ENCODE measurements at places on chromosomes 3 and 15.

DNA sequence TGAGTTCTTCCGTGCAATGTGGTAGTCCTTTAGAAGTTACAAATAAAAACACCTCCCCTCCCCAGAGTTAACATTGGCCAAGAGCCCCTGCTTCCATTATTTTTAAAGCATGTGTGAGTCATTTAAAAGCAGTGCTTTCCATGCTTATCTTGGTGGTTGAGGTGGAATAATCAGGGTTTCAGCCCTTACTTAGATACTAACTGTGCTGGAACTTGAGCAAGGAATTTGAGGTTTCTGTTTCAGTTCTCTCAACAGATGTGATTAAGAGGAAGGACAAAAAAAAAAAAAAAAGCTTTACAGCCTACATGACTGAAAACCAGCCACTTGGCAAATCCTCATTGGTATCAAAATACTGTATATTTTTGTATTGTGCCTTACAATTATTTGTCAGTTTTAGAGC, 64.5 kb downstream of the CGNL1 start:
- peak; percentile 47 for DNase-seq

DNA sequence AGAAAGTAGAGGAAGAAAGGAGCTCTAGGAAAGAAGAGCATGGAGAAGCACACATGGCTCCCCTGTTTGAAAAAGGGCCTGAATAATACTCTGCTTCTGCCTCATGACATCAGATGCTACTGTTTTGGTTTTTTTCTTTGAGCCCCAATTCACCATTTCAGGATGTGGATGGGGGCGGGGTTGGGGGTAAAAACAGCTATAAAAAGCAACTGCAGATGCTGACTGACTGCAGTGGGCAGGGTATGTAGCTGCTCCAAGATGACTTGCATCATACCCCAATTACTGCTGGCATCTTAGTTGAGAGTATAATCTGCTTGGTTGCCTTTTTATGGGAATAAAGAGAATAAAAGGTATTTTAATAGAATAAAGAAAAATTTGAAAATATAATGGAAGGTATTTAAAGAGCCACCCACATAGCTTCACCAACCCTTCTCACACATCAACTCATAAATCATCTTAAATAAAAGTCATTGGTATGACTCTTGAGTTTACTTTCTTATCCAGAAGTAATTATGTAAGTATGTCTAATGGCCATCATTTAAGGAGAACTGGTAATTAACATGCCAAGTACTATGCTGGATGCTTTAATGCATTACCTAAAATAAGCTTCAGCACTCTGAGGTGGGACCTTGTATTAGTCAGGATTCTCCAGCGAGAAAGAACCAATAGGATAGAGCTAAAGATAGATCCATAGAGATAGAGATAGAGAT, 36.4 kb upstream of the TMEM45A start:
- no peak for DNase-seq

GRCh38 chr15:89419370-89419984, 76.9 kb downstream of the RHCG start:
- DNase-seq = no peak

GRCh38 chr3:197355713-197356112, 57.3 kb upstream of the DLG1 start:
- no peak for DNase-seq

GRCh38 chr3:197736010-197736490, 654 bp downstream of the RUBCN start:
- no peak for DNase-seq

- DNase-seq = no peak
Measured at GRCh38 chr15:60480149-60480548, 1.2 kb upstream of the ICE2 start.

GRCh38 chr3:101081999-101082398, 88.8 kb upstream of the ABI3BP start:
- DNase-seq = no peak

- DNase-seq = no peak
Measured at GRCh38 chr3:100117093-100117492, 2.8 kb upstream of the FILIP1L start.

- DNase-seq = peak; percentile 60
Measured at GRCh38 chr3:121995161-121996137, 26.6 kb downstream of the ILDR1 start.

GRCh38 chr3:81013360-81013759, 748.1 kb downstream of the GBE1 start:
- peak; percentile 6 for DNase-seq

DNA sequence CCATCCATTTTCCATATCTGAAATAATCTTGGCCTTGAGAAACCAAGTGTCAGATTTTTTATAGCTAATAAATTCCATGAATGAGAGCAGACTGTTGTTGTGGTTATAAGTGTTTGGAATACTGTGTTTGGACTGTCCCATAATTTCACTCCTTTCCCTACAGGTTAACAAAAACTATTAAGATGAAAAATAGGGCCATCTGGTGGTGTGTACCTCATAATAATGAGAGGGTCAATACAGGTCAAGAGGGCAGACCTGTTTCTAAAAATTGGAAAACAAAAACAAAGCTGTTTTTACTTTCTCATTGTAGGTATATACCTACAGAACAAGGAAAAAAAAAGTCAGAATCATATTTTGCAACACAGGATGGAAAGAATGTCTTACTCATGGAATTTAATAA, 553.8 kb upstream of the SGO1 start:
- no peak for DNase-seq

GRCh38 chr3:139653582-139653981, 24.2 kb downstream of the NMNAT3 start:
- DNase-seq = no peak

DNA sequence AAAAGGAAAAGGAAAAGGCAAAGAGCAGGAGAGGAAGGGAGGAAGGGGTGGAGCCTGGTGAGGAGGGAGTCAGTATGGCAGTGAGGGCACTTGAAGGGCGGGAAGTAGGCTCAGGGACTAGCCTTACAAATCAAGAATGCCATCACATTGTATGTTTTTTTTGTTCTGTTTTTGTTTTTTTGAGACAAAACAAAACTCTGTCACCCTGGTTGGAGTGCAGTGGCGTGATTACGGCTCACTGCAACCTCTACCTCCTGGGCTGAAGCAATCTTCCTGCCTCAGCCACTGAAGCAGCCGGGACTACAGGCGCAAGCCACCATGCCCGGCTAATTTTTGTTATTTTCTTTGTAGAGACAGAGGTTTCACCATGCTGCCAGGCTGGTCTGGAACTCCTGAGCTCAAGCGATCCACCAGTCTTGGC, 10.5 kb upstream of the PIK3CB start:
- no peak for DNase-seq

DNA sequence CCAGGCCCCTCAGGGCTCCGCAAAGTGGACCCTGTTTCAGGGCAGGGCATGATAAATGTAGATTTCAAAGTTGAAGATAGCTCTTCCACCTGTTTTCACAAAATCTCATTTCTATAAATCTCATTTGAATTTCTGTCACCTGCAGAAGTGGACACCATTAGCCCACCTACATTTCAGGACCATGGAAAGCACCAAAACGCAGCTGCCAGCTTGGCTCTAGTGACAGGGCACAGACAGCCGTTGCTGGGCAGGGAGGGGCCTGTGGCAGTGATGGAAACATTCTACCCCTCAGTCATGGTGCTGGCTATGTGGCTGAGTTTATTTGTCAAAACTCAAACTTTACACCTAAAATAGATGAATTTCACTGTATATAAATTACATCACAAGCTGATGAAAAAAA, 40.4 kb downstream of the PRR23E start:
- no peak for DNase-seq

- DNase-seq = no peak
Measured at GRCh38 chr3:187161556-187161955, 22.3 kb upstream of the RPL39L start.

GRCh38 chr3:107452436-107452835, 70.3 kb upstream of the BBX start:
- DNase-seq = peak; percentile 41

- DNase-seq = no peak
Measured at GRCh38 chr3:18841422-18842343, 306.6 kb upstream of the KCNH8 start.

GRCh38 chr3:51398595-51399310, 7.7 kb downstream of the RBM15B start:
- DNase-seq = no peak

DNA sequence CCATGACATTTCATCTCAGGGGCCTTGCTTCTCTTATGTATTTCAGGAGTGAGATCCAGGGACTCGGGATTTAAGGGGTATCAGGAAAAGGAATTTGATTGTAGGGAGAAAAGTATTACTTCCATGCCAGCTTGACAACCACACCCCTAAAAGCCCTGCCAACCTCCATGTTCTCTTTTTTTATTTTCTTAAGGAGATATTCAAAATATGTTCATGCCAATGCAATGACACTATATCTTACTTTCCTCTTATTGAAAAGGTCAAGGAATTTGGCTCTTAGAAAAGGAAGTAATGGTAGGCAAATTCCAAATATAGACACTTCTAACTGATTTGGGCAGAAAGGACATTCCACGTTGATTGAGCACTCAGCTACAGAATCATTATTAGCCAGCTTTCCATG, 407.5 kb upstream of the NECTIN3 start:
- DNase-seq = peak; percentile 31

All from HS-5 (cell line).